ENCODE measurements at places on chromosomes 6 and 20.

- DNase-seq = peak; percentile 90
Observed at GRCh38 chr6:104689551-104690205, 170.0 kb downstream of the HACE1 start.

DNA sequence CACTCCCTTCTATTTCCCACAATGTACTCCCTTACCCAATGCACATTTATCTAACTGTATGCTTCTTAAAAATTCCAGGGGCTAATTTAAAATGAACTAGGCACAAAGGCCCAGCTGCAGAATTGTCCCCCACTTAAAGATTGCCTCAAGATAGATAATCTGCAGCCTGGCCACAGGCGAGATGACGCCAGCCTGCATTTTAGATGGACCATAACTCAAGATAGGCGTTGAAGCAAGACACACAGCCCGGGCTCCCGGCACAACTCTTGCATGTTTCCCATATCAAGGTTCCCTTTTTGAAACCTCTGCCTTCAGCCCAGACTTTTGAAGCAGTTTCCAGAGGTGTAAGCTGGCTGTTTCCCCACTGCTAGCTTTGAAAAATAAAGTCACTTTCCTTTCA is 3.2 kb upstream of the REPS1 start:
- no peak for DNase-seq

DNA sequence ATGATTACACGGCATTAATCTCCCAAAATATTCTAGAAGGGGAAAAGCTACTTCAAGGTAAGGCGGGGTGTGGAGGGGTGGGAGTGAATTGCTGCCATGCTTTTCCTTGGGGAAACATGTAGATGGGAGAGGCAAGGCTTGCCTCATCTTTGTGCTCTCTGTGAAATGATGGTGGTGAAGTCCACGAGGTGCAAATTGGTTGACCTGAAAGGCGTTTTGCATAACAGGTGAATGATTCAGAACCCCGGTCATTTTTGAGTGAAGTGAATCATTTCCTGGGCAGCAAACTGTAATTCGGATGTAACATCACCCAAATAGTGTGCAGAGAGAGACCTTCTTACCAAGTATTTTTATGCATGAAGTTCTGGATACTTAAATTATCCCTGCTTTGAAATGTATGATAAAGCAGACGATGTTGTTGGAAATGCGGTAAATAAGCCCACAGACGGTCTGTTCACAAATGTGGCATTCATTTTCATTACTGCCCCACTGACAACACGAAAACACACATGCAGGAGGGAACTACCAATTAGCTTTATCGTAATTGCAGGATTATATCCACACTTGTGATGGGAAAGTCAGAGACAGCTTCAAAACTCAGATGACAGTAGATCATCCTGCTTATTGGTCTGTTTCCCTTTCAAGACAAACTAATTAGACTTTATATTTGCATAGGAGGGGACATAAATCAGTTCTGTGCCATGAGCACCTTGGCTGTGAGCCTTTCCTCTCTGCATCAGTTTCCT is 3.0 kb downstream of the CDH4 start:
- no peak for DNase-seq

DNA sequence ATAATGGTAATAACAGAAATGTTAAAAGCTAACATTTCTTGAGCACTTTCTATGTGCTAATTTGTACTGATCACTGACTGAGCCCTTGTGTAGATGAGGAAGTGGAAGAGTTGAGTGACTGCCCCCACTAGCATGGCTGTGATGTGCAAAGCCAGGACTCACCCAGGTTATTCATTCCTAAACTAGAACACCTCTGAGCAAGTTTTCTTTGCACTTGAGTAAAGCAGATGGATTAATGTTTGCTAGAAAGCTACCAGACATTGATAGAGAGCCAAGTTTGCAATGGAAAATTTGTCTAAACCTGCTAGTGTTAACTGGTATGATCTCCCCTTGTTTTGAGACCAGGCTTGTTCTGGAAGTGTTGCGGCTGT is 467.4 kb upstream of the PLCB4 start:
- no peak for DNase-seq

DNA sequence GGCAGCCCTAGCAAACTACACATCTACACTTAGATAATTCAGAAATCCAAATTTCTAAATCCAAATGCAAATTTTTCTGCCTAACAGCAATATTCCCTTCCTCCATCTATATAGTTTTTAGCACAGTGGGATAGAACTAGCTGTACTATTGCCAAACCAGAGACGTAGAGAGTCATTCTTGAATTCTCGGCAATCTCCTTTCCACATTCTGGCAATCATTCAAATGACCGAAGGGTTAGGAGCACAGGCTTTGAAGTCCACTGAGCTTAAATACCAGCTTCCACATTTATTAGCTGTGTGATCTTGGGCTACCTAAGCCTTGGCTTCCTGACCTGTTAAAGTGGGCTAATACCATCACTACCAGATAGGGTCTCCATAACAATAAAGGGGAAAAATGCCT is 3.1 kb upstream of the RPS12 start:
- no peak for DNase-seq

- peak; percentile 91 for DNase-seq
Observed at GRCh38 chr6:35148167-35148741, 7.1 kb upstream of the TCP11 start.

DNA sequence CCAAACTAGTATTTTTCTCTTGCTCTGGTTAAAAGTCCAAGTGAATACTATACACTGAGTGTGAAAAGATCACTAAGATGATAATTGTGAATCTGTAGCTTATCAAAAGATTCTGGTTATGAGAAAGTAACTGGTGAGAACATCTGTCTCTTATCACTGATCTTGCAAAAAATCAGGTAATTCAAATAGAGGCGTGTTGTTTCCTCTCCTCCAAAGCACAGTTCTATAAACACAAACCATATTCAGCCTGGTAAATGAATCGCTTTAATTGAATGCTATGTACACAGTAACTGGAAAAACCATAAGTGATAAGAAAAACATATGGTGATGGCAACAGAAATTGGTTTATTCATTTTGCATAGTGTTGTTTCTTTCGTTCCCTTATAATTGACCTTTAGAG is 161.0 kb downstream of the RALGAPA2 start:
- no peak for DNase-seq

DNA sequence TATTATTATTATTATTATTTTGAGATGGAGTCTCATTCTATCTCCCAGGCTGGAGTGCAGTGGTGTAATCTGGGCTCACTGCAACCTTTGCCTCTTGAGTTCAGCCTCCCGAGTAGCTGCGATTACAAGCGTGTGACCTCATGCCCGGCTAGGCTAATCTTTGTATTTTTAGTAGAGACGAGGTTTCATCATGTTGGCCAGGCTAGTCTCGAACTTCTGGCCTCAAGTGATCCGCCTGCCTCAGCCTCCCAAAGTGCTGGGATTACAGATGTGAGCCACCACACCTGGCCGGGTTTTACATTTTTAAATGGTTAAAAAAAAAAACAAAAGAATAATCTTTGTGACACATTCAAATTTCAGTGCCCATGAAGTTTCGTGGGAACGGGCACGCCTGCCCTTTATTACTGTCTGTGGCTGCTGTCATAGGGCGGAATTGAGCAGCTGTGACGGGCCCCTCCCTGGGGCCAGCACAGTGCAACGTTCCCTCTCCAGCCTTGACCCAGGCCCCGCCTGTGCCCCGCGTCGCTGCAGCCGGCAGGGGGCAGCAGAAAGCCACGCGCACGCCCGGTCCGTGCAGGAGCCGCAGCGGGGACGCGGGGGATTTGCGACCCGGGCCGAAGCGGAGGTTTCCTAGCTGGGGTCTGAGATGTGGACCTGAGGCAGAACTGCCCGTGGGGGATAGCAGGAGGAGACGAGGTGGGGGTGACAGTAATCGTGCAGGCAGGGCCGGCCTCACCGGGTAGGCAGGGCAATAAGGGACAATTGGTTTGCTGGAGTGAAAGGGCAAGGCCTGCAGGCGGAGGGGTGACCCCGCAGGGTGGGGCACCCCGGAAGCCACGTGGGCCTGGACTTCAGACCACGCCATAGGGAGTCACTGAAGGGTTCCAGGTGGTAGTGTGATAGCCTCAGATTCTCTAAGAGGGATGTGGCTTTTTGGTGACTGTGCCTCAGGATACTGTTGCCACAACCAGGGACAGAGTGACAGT is 54.3 kb downstream of the SYTL3 start:
- peak; percentile 63 for DNase-seq

GRCh38 chr20:63124092-63124781 is 91.7 kb downstream of the YTHDF1 start:
- DNase-seq = no peak

DNA sequence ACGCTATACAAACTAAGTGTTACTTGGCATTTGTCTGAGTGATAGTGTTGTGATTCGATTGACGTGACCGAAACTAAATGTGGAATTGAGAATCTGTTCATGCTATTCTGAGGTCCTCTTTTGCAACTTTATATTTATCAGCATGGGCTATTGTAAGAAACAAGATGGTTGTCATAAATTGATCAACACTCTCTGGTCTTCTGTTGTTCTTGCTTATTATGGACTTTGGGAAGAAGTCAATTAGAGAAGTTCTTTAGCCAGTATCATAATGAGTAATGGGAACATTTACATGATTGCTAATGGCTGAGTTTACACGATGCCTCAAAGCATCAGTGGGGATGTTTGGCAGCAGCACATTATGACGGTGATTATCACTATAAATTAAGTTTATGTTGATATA is 195.0 kb downstream of the CD83 start:
- DNase-seq = no peak

DNA sequence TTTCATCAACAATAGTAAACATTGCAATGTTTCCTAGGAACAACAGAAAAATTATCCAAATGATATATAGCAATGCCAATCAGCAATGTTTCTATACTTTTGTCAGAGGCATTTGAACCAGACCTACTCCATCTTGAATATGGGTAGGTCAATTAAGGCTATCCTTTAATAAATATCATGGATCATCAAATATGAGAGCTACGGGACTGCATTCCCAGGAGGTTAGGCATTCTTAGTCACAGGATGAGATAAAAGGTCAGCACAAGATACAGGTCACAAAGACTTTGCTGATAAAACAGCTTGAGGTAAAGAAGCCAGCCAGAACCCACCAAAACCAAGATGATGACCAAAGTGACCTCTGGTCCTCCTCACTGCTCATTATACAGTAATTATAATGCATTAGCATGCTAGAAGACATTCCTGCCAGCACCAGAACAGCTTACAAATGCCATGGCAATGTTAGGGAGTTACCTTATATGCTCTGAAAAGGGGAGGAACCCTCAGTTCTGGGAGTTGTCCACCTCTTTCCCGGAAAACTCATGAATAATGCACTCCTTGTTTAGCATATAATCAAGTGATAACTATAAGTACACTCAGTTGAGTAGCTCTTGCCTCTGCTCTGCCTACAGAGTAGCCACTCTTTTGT is 8.6 kb upstream of the SERPINB6 start:
- no peak for DNase-seq

DNA sequence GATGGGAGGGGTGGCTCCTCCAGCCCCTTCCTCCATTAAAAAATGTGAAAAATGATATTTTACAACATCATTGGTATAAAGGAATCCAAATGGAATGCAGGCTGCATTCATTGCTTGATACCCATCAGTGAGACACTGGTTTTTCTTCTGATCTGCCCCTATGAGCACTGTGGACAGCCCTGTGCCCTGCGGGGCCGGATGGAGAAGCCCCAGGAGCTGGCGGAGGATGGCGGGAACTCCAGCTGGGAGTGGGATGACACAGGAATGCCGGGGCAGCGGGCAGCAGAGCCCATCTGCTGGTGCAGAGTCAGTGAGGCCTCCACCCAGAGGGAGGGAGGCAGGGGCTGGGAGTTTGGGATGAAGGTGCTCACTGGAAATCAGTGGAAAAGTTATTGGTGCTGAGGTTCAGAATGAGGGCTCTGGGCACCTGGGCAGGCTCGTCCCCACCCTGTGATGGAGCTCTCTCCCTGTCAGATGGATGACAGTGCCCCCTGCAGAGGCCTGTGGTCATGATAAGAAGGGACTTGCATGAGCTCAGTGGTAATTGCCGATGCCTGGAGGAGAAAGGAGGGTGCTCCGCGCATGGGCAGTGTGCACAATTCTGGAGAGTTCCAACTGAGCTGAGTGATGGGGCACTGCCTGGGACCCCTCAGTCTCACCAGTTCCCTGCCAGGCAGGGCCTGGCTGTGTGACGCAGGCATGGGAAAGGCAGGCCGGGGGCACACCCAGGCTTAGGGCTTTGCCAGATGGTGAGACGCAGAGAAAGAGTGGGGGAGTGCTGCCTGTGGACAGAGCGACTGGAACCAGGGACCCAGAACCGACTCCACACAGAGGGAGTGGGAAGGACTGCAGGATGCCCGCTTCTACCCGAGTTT is 23.2 kb downstream of the CTCFL start:
- peak; percentile 91 for DNase-seq

Data from fibroblast of skin of scalp (primary cell).